Bone marrow (tissue), 2 donors: ENCODE measurements at places on chromosomes 13 and 19.

DNA sequence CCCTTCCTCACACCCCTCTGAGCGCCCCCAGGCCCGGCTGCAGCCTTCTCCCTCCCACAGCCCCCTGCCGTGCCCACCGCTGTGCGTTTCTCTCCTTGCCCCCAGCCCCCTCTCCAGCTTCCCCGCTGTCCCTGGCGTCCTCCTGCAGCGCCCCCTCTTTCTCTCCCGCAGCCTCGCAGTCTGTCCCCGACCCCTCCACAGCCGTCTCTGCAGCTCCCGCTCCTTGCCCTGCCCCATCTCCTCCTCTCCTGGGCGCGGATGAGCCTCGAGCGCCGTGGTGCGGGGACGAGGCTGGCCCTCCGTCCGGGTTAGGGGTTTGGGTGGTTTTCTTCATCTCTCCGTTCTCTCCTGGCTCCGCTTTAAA is 1.1 kb downstream of the KMT5C start:
- no peak for DNase-seq

- DNase-seq = no peak
Observed at GRCh38 chr13:46097015-46097414, 7.8 kb downstream of the CPB2 start.

DNA sequence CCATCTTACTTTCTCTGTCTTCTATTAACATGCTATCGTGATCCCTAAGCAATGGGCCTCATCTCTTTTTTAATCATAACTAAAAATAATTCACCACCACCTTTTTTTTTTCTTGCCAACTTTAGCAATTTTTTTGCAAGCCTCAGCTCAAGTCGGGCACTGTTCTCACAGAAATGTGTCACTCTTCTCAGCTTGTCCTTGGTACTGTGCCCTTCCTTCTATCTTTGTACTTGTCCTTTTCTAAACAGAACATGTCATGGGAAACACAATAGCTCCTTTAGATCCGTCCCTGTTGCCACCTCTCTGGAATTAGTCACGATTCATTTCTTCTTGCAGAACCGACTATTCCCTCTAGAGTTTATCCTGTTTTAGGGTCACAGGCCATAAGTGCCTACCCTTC is 10.3 kb downstream of the SERP2 start:
- no peak for DNase-seq

DNA sequence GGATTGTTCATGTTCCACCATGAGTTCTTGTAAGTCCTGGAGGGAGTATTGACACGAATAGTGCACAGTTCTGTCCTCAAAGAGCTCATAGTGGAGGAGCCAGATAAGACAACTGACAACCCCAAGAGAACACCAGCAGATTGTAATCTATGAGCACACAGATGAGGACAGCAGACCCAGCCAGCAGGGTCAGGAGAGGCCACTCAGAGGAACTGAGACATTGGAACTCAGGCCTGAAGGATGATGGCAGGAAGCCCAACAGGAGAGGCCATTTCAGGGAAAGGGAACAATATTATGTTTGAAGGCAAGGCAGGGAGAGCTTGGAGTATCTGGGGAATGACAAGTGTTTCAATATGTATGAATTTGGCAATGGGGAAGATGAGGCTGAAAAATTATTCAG is 63.7 kb upstream of the IPO5 start:
- DNase-seq = no peak

DNA sequence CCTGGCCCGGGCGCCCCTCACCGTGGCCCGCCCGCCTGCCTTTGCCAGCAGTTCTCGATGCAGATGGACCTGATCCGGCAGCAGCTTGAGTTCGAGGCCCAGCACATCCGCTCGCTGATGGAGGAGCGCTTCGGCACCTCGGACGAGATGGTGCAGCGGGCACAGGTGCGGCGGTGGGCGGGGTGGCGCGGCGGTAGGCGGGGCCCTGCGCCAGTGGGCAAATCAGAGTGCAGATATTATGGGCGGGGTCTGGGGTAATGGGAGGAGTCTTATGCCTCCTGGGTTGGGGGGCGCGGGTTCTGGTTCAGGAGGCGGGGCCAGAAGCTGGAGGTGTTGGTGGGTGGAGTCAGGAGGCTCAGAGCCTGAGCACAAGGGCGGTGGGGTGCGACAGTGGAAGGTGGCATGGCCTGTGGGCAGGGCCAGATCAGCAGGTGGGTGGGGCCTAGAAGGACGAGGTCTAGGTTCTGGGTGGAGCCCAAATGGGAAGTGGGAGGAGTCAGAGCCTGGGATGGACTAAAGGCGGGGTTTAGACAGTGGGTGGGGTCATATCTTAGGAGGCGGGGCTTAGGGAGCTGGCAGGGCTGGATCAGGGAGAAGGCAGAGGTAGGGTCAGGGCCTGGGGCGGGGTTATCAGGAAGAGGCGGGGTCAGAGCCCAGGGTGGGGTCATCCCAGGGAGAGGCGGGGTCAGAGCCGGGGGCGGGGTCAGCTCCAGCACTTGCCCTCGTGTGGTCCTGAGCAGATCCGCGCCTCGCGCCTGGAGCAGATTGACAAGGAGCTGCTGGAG is 5.6 kb downstream of the APC2 start:
- DNase-seq = no peak

- no peak for DNase-seq
Observed at GRCh38 chr19:50994129-50994528, 7.3 kb downstream of the KLK8 start.

GRCh38 chr13:99970651-99971575 is 654 bp downstream of the ZIC5 start:
- DNase-seq = no peak

DNA sequence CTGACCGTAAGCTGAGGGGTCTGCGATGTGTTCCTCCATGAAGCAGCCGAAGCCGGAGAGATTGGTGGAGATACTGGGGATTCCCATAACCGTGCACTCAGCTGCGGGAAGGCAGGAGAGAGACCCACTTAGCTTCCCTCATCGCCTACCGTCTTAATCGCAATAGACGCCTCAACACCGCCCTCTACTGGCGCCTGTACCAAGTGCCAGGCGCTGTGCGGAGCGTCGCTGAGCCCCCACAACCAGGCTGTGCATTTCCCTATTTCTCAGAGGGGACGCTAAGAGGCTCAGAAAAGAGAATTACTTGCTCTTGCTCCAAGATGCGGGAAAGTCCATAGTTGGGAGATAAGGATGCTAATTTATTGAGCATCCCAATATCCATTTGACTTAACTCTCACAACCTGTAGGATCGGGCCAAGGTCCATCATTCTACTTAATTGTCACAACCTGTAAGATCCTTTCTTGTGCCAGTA is 5.8 kb downstream of the FTL start:
- peak; percentile 51 for DNase-seq

DNA sequence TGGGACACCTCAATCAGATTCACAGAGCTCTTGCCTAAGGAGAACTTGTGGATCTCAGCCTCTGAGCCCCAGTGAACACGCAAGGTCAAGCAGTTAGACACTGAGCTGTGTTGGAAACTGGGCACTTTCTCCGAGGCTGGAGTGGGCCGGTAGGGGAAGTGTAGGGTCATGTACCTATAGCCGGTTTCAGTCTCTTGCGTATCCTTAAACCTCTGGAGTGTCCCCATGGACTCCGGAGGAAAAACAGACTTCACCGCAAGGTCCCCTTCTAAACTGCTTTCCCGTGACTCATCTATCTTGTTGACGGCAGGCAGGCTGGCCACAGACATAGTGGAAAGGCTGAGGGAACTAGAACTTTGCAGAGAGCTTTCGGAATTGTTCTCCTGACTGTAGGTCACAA is 11.3 kb downstream of the IQCN start:
- DNase-seq = no peak

DNA sequence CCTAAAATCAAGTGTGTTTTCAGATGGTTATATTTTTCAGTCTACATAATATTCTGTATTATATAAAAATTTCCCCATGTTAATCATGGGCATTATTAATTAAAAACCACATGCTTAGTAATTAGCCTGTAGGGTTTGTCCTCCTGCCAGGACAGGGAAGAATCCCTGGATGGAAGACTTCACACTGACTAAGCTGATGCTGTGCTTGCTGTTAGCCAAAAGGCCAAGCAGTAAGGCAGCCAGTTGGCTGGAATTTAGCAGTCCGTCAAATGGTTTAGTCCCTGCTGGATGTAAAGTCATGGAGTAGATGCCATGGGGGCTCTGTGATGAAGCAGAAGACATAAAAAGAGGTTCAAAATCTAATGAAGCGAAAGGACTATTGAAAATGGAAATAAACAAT is 168.0 kb upstream of the OBI1 start:
- no peak for DNase-seq

- DNase-seq = no peak
Observed at GRCh38 chr19:10968527-10969135, 7.8 kb downstream of the SMARCA4 start.
